Peyer's patch (tissue), 4 donors: ENCODE measurements at places on chromosomes 5 and 9.

- H3K4me3 ChIP-seq, result no peak overlapping the region
- no peaks in the 10 kb centered on the region for H3K27me3 ChIP-seq
- H3K36me3 ChIP-seq, result no peaks in the 10 kb centered on the region
- no peak for DNase-seq
Observed at GRCh38 chr9:15182730-15183129, 124.3 kb downstream of the TTC39B start.

GRCh38 chr5:141663506-141663905 lies 12.3 kb upstream of the FCHSD1 start:
- H3K27me3 ChIP-seq, result no peaks in the 10 kb centered on the region
- H3K27ac ChIP-seq, result no peak overlapping the region
- no peak overlapping the region for H3K4me3 ChIP-seq
- no peaks in the 10 kb centered on the region for H3K36me3 ChIP-seq
- no peak for DNase-seq
- no peaks in the 10 kb centered on the region for H3K4me1 ChIP-seq

DNA sequence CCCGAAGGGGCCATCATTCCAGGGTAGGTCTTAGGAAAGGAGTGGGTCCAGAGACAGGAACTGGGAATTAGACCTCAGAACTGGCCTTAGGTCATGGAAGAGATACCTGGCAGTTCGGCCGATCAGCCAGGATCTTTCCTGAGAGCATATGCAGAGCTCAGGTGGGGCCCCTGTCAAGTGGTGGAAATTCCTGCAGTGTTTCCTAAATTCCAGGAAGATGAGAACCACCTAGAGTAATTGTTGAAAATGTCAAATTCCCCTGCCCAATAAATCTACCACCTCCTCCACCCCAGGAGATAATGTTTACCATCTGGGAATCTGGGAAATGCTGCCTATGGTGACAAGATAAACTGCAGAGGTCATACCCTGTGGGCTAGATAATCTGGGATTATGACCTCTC lies 14.6 kb downstream of the TMEM171 start:
- no peaks in the 10 kb centered on the region for H3K36me3 ChIP-seq
- H3K4me1 ChIP-seq, result peaks cover 34% of the 10 kb centered on the region
- no peak overlapping the region for H3K27ac ChIP-seq
- no peaks in the 10 kb centered on the region for H3K27me3 ChIP-seq
- no peak overlapping the region for H3K4me3 ChIP-seq

DNA sequence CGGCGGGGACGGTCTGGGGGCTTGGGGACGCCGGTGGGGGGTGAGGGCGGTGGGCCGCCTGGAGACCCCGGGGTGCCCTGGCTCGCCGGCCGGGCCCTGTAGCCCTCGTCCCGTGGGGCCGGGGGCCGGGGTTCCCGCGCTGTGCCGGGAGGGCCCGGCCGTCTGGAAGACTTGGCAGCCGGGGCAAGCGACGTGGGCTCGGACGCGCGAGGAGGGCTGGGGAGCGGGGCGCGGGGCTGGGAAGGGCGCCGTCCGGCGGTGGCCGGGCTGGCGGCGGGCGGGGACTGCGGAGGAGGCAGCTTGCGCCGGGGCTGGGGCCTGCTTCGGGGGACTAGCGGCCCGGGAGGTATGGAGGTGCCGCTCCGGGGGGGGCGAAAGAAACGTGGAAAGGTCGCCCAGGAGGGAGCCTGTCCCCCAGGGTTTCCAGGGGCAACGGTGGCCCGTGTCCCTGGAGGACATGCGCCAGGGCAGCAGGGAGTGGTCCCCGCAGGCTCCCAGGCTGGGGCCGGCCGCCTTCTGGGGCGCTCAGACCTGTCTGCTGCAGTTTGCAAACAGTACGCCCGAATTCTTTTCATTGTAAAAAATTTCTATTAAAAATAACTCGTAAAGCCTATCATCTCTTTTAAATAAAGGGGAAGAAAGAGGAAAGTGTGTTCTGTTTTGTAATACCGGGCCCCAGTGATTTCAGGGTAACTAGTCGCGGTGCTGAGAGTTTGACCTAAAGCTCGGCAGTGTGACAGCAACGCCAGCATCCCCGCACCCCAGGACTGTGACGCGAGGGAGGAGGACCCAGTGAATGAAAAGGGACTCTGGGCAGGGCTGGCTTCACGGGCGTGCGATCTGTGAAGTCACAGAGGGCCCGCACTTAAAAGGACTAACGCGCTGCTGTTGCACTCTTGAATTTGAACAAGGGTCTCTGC lies 752 bp upstream of the ANKH start:
- H3K4me3 ChIP-seq, result peak overlapping the region; percentile 97
- H3K36me3 ChIP-seq, result no peaks in the 10 kb centered on the region
- peak overlapping the region; percentile 95 for H3K27ac ChIP-seq
- no peaks in the 10 kb centered on the region for H3K27me3 ChIP-seq
- DNase-seq, result peak; percentile 70
- H3K4me1 ChIP-seq, result no peaks in the 10 kb centered on the region

- H3K27me3 ChIP-seq, result no peaks in the 10 kb centered on the region
- DNase-seq, result no peak
Observed at GRCh38 chr5:39469176-39469575, 44.4 kb upstream of the DAB2 start.
